ENCODE measurements at places on chromosomes 5 and 9.

DNA sequence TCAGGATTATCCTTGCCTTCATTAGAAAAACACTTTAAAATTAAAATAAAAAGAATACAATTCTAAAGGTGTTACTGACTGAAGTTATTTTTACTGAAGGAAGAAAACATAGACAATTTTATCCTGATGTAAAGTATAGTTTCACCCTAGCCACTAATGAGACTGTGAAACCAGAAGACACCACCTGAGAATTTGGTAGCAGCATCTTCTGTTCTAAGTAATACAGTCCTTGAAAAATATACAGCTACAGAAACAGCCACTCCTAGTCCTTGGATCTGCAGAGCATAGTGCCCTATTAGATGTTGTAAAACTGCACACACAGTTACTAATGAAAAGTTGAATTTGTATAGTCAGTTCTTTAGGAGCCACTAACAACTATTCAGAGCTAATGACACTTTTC lies 377.7 kb downstream of the PRR16 start:
- no peak for DNase-seq

GRCh38 chr5:172640822-172641358 lies at the start of gene NEURL1B:
TSS of gene NEURL1B (plus strand) at chr5:172641263. CDS start at chr5:172641407, 144 bp downstream.
- DNase-seq = peak; percentile 83

DNA sequence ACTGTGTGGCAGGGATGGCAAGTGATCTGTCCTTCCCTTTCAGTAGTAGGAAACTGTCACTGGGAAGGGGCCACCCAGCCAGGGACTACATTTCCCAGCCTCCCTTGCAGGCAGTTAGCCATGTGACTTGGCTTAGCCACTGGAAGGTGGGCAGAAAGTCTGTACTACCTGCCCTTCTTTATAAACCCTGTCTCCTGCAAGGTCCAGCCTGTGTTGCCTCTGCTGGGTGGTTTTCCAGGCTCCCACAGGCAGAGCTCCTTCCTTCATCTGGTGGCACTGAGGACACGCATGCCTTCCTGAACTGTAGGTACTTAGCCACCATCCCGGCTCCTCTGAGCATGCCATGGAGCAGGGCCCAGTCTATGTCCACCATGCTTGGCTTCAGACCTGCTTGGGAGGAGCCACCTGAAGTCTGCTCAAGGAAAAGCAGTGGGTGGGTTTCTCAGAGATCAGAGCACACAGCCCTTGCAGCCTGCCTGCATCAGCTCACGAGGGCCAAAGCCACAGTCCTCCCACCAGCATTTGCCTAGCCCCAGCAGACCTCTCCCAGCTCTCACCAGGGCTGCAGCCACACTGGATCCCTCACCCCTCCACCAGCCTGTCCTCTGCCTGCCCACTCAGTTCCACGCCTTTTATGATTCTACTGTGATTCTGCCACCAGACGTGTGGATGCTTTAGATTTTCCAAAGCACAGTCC lies 16.7 kb upstream of the SLC25A51 start:
- no peak for DNase-seq

DNA sequence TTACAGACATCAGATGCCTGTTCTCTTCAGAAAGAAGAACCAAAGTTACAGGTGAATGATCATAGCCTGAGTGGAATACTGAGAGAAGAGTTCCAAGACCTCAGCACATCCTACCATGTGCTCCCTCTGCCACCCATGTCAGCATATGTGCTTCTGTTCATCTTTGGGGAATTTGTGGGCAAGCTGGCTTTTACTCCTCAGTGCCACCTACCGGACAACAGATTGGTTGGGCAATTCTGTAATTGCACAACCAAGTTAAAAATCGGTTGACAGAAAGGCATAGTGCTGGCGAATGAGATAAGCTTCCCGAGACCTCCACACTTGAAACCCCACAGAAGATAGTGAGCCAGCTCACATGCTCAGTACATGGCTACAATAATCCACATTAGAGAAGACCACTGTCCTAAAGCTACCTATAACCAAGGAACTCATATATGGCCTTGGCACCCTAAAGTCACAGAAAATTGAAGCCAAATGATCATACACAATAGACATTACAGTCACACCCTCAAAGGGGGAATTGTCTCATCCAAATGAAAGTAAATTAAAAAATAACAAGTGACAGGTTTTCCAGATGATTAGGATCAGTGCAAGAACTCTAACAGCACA lies 1238.0 kb upstream of the NUDT12 start:
- DNase-seq = no peak

DNA sequence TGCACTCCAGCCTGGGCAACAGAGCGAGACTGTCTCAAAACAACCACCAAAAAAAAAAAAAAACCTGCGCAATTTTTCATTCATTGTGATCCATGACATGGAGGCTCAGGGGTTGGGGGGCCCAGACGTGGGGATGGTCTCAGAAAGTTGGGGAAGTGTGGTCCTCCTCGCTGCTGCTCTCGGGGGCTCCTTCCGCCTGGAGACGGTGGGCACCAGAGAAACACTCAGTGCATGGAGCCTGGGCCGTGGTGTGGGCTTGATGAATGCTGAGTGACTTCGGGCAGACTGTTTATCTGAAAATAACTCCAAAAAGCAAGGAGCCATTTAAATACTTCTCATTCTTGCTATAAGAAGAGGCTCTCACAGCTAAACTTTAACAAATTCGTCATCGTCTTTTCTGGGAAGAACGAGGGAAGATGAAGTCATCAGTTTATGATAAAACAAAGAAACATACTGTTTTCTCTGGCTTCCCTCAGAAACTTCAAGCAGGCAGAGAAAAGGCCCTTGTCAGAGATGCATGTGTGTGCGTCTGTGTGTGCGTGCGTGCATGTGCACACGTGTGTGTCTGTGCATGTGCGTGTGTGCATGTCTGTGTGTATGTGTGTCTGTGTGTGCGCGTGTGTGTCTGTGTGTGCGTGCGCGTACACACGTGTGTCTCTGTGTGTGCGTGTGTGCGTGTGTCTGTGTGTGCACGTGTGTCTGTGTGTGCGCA lies 35.0 kb downstream of the RASGEF1C start:
- no peak for DNase-seq

DNA sequence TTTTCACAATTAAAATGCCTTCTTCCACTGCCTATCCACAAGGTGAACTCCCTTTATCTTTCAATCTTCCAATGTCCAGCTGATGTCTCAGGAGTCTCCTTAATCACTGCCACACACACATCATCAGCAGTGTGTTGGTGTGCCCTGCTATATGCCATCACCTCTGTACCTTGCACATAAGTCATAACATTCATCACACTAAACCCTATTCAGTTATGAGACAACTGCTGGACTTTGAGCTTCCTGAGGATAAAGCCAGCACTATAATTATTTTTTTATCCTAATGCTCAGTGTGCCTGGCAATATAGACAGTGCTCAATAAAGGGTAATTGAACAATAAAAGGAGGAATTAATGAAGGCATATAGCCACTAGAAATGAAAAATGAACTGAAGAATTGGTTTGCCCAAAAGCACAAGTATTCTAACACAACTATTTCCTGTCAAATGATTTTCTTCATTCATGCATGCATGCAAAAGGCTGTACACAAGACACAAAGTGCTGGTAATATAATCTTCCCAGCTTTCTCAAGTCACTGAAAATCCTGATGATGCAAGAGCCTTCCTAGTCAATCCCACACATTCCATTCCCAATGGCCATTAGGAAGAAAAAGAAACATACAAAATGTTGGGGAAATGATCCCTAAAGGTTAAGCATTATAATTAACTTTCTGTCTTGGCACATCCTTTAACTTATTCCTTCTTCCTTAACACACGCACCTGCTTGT lies 32.4 kb downstream of the LPAR1 start:
- no peak for DNase-seq

DNA sequence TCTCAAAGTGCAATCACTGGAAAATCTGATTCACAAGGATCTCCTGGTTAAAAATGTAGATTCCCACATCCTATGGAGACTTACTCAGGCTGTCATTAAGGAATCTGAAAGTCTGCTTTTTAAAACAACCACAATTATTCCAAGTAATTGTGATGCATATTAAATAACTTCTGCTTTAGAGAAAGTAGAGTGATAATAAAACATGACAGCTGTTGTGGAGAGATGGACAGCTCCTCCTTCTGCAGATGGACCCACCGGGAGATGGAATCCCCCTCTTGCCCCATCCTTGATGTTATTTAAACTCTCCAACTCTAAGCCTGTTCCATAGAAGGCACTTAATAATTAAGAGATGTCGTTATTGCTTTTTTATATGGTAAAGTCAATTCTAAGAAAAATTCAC lies 802.2 kb downstream of the CDH12 start:
- DNase-seq = no peak

DNA sequence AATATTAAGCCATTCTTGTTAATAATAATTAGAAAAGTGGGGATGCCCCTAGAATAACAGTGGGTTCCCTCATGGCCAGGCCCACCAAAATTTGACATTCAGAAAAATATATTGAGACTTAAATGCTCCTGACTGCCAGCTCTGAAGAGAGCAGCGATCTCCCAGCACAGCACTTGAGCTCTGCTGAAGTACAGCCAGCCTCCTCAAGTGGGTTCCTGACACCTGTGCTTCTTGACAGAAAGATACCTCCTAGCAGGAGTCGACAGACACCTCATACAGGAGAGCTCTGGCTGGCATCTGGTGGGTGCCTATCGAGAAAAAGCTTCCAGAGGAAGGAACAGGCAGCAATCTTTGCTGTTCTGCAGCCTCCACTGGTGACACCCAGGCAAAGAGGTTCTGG lies 261.5 kb downstream of the DTWD2 start:
- DNase-seq = no peak

- DNase-seq = no peak
Observed at GRCh38 chr9:7452378-7452777, 347.2 kb downstream of the DMAC1 start.

DNA sequence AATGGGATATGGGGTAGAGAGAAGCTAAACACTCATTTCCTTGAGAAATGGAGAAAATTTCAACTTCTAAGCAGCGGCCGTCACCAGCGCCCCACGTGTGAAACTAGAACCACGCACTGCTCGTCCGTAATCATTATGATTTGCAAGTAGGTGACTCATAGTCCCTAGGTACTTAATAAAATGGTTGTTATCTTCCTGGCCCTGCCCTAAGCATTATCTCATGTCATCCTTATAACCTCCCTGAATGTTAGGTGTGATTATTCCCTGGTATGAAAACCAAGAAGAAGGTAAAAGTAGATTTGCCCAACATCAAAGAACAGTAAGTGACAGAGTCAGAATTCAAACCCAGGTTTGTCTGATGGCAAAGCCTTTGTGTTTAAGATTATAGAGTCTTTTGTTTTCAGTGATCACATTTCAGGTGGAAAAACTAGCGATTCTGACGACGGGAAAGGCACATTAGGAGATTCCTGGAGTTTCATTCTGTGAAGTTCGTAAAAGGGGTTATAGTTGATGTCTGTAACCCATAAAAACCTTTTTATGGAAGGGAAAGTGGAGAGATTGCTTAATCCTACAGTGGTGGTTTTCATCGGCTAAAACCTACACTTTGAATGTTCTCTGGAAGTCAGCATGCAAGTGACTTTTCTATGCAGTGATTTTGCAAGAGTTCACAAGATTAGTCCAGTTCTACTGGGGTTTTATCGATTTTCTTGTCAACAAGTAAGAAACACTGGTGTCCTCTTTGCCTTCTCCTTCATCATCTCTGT lies 202.9 kb upstream of the WWC1 start:
- no peak for DNase-seq

DNA sequence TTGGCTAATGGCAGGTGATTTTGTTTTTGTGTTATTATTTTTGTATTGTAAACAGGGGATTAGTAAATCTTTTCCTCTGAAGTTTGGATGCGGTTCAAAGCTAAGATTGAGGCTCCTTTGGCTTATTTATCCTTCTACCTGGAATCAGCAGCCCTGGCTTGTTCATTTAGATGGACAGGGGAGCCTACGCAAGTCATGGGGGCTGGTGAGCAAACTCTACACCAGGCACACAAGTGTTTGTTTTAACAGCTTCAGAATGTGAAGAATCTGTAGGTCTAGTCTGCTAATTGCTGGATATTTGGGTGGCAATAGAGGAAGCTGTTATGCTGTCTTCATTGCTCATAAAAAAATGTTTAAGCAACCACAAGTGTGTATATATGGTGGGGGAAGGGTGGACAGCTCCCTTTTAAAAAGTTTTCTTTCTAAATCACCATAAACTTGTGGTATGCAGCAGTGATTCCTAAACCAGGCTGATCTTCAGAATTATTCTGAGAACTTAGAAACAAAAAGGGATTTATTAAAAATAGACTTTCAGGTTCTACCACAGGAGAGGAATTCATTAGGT lies 20.7 kb downstream of the ZNF462 start:
- no peak for DNase-seq

DNA sequence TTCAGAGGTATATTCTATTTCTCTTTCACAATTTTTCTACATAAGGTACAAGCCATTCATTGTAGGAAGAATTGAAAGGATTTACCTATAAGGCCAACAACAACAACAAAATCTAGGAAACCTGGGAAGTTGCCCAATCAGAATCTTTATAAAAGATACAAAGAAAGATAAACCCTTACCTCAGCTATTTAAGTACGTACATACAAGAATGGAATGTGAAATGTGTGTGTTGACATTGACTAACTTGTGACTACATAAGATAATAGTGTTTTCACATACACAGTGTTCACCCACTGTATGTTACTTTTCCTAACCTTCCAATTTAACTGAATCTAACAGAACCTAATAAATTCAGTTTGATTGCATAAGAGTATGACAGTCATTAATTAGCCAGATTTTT lies 154.1 kb downstream of the ADAMTS6 start:
- no peak for DNase-seq

- DNase-seq = no peak
Observed at GRCh38 chr5:179542170-179542569, 8.2 kb upstream of the RUFY1 start.

- DNase-seq = no peak
Observed at GRCh38 chr9:86632537-86632936, 278.3 kb upstream of the TUT7 start.

DNA sequence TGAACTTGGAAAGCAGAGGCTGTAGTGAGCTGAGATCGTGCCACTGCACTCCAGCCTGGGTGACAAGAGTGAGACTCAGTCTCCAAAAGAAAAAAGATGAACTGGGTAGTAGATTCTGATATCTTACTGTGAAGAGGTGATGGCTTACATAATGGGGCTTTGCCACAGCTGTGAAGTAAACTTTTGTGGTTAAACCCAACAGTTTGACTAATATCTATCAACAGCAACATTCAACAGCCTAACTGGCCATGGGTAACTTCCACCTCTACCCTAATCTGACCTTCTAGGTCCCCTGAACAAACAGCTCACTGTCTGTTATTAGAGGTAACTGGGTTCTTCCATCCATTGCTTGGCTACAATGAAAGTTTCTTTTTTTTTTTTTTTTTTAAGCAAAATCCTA lies 52.1 kb downstream of the TLE1 start:
- DNase-seq = no peak

- DNase-seq = no peak
Observed at GRCh38 chr5:93054424-93055163, 526.4 kb downstream of the NR2F1-AS1 start.

DNA sequence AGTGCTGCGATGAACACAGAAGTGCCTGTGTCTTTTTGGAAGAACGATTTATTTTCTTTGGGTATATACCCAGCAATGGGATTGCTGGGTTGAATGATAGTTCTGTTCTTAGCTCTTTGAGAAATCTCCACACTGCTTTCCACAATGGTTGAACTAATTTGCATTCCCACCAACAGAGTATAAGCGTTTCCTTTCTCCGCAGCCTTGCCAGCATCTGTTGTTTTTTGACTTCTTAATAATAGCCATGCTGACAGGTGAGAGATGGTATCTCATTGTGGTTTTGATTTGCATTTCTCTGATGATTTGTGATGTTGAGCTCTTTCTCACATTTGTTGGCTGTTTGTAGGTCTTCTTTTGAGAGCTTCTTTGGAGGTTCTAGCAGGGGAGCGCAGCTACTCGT lies 134.6 kb downstream of the TENT4A start:
- no peak for DNase-seq

- DNase-seq = peak; percentile 72
Observed at GRCh38 chr9:107637421-107638420, 148.2 kb upstream of the KLF4 start.

GRCh38 chr5:143638654-143639053 lies 173.3 kb upstream of the HMHB1 start:
- DNase-seq = no peak

Measured in substantia nigra (tissue), 51 donors.